Left lobe of liver (tissue), 2 donors: ENCODE measurements at places on chromosomes 3 and 15. TPM values are rescaled to one million over a fixed set of nuclear protein-coding genes. Genes with fewer than 3 reads are reported as not detected.

Gene PIK3CA
- 9.0 TPM for total RNA-seq

Gene SNTN
- total RNA-seq: not detected

DNA sequence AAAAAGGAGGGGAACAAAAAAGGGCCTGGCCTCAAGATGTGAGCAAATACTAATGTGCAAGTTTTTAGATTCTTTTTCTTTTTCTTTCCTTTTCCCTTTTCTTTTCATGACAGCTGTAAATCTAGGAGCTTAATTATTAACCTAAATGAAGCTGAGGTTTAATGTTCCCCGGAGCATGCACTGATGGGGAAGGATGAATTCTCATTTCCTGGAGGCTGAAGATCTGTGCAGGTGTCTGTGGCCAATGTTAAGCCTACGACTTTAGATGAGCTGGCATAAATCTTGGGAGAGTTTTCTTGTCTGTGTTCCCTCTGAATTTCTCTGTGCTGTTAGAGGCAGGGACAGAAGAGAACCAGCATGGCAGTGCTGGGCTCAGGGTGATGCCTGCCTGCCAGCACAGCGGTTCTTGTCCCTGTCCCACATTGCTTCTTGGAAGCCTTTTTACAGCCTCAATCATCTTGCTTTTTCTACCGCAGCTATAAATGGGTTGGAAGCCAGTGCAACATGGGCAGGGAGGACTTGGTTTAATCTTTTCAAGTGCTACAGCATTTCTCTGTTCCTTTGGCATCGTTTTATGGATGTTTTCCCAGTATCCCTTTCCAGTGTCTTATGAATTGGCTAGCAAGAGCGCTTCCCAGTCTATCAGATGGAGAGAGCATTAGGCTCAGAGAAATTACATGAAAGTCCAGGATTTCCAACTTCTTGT, 119.1 kb downstream of the ATG7 start:
- no peak for DNase-seq

DNA sequence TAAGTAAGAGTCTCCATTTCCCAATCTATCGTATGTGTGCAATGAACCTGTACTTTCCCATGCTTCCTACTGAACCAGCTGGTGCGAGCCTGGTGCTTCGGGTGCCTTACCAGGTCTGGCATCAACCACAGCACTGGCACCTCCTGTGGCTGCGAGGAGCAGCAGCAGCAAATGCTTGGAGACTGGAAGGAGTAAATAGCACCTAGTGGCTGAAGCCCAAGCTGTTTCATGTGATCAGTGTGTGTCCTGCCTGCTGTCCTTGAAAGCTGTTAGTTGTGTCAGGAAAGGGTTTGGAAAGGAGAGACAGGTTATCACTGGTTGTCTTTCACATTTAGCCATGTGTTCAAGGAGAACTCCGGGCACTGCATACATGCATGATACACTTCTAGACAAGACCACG, 31.8 kb downstream of the PCOLCE2 start:
- DNase-seq: peak; percentile 75

- DNase-seq: no peak
These were observed 193.4 kb downstream of the SUCLG2 start for GRCh38 chr3:67460841-67461510.

DNA sequence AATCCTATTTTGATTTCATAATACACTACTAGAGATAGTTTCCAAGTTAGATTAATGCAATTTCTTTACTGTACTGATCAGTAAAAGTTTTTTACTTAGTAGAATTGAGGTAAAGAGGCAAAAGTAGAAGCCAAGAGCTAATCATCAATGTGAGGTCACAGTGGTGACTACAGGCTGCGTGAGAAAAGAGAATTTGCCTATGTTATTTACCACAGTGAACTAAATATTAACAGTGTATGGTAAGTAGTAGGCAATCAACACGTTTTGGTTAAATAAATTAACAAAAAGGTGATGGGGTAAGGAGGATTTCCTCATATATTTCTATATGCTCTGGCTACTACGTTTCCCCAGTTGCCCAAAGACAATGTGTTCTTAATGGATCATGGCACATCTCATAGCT, 202.2 kb upstream of the CMC1 start:
- DNase-seq: no peak
